Endothelial cell of umbilical vein (primary cell): ENCODE measurements at places on chromosomes 12 and 14.

GRCh38 chr12:70317781-70318180 is 48.3 kb upstream of the KCNMB4 start:
- no peak for DNase-seq

DNA sequence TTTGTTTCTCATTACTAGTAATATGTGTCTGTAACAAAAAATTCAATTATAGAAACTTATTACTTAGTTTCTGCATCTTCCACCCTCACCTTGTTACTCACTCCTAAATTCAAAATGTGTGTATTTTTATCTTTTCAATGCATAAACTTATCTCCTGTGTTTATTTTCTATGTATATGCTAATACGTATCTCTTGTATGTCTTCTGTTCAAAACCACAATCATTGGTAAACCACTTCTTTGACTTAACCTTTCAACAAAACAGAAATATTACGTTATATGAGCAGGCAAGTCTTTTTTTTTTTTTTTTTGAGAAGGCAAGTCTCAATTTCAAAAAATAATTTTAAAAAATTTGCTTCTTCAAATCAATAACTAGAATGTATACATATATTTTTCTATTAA is 39.2 kb upstream of the RPH3A start:
- no peak for DNase-seq

DNA sequence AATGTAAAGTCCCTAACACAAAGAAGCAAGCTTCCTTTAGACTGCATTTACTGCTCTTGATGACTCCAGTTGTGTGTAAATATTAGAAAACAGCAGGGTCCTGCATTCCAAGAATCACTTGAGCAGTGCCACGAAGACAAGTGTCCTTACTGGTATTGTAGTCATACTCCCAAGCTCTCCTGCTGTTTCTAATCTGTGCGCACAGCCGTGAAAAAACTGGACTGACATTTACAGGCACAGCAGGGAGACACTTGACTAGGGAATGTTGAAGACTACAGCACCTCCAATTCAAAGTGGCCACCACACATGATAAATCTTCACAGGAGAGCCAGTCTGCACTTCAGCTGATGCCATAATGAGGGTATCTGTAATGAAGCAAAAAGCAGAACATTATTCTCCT is 91.4 kb downstream of the VRK1 start:
- no peak for DNase-seq

DNA sequence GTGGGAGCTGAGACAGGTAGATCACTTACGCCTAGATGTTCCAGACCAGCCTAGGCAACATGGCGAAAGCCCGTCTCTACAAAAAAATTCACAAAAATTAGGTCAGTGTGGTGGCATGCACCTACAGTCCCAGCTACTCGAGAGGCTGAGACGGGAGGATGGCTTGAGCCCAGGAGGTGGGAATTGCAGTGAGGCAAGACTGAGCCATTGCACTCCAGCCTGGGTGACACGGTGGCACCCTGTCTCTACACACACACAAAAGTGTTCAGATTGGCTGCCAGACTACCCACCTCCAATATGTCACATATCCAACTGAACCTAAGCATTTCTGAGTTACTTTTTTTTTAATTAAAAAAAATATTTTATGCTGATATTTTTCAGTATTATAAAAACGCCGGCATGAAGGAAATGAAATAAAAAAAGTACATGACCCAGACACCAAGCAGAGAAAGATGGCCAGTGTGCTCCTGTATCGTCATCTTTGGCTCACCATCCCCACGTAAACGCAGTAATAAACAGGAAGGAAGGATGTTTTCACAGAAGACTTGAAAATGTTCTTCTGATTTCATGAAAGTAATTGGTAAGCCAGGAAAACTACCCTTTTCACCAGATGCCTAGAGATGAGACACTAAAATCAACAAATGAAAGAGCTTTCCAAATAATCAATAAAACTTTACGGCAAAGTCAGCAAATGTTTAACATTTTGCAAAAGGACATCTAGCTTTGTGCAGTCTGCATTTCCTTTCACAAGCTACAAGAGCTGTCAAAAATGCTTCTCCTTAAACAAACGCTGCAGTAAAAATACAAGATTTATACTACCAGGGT is 26.4 kb downstream of the CDC42BPB start:
- DNase-seq, result no peak

- DNase-seq, result no peak
Measured at GRCh38 chr12:124511259-124511985, 56.0 kb downstream of the NCOR2 start.

GRCh38 chr12:41511247-41511646 is 323.1 kb downstream of the PDZRN4 start:
- no peak for DNase-seq

DNA sequence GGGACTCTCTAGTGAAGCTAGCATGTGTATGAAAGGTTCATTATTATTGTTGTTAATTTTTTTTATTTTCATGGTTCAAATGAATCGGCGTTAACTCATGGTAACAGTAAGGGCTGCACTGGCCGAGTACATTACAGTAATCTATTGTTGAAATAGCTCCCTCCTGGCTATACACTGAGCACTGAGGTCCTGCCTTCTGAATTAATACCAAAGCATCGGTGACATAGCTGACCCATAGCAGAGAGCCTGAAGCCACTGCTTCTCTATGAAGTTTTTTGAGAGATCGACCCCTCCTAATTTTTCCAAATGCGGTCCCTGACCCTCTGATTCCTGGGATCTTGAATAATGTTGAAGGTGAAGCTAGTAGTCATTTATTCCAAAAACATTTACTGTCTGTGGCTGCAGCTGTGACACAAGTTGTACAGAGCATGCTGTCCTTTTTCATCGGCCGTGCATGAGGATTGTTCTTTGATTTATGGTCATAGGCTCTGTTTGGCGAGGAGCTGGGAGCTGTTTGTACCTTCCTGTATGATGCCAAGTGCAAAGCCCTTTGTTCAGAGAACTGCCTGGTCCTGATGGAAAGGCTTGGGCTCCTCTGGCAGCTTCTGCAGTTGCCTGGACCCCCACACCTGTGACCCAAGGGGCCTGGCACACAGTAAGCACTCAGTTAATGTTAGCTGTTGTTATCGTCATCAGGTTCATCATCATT is 486.5 kb downstream of the EGLN3 start:
- DNase-seq, result no peak

GRCh38 chr14:105937253-105938054 is 411.1 kb downstream of the TMEM121 start:
- DNase-seq, result no peak

- peak; percentile 80 for DNase-seq
Measured at GRCh38 chr12:95848575-95849388, 10.0 kb upstream of the SNRPF start.

- peak; percentile 52 for DNase-seq
Measured at GRCh38 chr12:104524034-104524832, 67.5 kb downstream of the CHST11 start.

- no peak for DNase-seq
Measured at GRCh38 chr12:90829044-90829443, 125.9 kb downstream of the CCER1 start.

- no peak for DNase-seq
Measured at GRCh38 chr12:100699209-100699608, 95.4 kb upstream of the ANO4 start.

DNA sequence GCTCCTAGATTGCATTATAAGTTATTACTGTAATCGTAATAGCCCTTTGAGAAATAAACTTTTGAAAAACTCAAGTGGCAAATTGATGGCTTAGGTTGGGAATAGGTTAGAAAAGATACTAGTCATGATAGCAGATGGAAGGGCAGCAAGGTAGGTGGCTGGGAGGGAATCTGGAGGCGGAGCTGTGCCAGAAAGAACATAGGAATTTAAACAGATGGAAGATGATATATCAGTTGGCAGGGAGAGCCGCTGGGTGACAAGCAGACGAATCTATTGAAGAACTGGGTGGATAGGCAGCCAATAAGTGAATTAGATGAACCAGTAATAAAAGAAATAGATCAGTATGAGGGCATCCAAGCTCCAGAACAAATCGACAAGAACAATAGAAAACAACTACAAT is 142.1 kb downstream of the CNTN1 start:
- no peak for DNase-seq

DNA sequence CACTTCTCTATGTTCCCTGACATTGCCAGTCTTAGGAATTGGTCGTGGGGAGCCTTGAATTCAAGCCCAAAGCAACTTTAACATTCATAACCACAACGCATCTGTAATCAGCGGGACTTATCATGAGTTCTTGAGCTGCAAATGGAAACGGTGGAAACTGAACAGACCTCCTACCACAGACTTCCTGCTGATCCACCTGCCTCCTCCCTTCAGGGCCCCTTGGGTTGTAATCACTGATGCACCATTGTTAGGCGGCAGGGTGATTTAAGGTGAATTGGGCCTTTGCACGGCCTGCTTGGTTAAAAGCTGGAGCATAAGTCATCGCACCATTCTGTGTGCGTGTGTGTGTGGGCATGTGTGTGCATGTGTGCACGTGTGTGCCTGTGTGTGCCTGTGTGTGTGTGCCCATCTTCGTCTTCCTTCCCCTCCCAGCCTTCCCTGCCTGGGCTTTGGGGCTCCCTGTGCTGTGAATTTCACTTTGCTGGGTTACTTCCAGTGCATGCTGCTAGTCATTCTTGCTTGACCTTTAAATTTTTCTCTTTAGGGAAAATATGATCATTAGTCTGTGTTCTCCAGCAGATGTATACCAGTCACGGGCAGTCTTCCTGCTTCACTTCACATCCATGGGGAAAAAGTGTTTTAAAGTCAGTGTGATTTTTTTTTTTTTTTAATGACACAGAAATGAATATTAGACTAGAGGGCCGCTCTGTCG is 29.1 kb downstream of the CHST11 start:
- DNase-seq, result no peak

DNA sequence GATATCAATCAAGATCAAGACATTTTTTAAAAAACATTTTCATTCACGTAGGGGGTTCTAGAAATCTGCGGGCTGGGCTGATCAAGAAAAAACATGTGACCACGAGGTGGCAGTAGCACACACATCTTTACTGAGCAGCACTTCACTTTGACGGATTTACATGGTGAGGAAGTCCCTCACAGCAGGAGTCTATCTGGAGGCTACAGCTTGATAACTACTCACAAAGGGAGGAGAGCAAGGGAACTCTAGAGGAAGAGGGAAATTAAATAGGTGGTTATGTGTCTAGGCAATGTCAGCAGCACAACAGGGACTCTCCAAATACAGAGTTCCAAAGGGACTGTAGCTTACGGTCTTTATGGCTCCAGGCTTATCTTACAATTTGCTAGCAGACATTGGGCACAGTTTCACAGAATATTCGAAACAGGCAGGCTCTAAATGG is 248.1 kb downstream of the DPY19L2 start:
- peak; percentile 80 for DNase-seq

DNA sequence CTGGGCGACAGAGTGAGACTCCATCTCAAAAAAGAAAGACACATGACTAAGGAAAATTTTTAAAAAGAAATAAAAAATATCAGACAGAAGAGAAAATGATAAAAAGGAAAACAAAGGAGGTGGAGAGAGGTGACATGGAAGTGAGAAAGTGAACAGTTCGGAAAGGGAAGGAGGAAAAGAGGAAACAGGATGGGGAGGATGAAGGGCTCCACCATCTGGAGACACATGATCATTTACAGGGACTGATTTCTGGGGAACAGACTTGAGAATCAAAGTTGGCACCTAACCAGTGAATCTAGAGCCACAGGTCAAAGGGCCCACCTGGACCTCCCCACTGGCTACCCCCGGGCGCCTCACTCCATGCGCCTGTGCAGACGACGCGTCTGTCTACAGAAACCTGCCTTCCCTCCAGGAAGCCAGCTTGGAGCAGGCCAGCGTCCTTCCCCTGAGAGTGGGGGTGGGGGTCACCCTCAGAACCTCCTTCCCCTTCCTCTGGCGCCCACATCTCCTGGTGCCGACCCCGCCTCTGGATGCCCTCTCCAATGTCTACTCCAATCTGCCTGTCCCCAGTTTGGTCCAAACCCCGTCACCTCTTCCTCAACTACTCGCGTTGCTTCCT is 60.5 kb downstream of the AMN start:
- no peak for DNase-seq

GRCh38 chr12:56107242-56107641 is 2.9 kb downstream of the PA2G4 start:
- no peak for DNase-seq

DNA sequence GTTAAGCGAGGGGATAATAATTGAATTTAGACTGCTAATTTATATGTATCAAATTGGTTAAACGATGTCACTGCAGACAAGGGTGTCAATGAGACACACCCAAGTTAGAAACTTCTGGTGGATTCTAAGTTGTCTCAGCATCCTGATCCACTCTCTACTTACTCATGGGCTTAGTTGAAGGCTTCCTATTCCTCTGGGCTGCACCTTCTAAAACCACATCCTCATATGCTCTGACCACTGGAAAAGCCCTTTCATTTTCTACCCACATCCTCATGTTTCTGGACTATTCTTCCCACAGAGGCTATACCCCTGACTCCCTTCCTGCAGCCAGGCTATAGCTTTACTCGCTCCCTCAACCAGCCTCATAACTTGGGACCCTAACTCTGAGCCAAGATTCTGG is 493.8 kb downstream of the VRK1 start:
- DNase-seq, result no peak

GRCh38 chr12:114697741-114698565 is 14.0 kb upstream of the TBX3 start:
- DNase-seq, result no peak

- DNase-seq, result no peak
Measured at GRCh38 chr14:71474301-71475265, 457.6 kb upstream of the RGS6 start.

GRCh38 chr14:60637479-60638315 is 11.6 kb downstream of the SIX1 start:
- no peak for DNase-seq

GRCh38 chr14:75226755-75227544 is 50.5 kb upstream of the TMED10 start:
- DNase-seq, result no peak

GRCh38 chr14:92539875-92540274 is 26.3 kb downstream of the RIN3 start:
- peak; percentile 13 for DNase-seq

GRCh38 chr12:53618275-53618674 is 7.9 kb downstream of the ATF7 start:
- no peak for DNase-seq

DNA sequence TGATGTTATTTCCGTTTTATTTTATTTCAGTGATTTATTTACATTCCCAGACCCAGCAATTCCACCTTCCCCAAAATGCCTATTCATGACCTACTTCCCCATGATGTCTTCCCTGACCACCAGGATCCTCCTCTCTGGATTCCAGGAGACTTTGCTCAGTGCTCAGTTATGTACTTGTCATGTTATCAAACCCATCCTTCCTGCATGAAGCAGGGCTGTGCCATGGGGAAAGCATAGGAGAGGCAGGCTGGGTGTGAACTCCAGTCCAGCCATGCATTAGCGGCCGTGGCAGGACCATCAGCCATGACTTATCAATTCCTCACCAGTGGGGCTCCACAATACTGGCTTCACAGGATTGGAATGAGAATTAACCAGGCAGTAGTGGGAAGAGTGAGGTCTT is 57.8 kb downstream of the B4GALNT3 start:
- DNase-seq, result no peak

DNA sequence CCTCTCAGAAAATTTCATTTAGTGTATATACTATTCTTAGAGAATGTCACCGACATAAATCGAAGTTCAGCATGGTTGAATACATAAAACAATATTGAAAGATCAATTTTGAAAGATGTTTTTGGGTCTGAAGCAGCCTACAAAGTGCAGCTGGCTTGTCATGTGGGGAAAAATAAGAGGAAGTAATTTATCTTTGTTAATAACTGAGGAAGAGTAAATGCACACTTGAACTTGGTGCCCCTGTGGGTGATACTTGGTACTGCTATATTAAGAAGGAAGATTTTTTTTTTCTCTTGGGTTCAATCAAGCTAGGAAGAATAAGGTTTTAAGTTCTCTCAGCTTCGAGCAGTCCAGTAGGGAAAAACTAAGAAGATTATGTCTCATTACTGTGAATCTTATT is 661.3 kb downstream of the RPL10L start:
- DNase-seq, result no peak
